ENCODE measurements at places on chromosomes 16 and 17.
A peak's percentile ranks its signal among the peaks of the same experiment; 100 is the strongest.

GRCh38 chr17:68169840-68170239 lies 78.0 kb upstream of the AMZ2 start:
- DNase-seq, result no peak

DNA sequence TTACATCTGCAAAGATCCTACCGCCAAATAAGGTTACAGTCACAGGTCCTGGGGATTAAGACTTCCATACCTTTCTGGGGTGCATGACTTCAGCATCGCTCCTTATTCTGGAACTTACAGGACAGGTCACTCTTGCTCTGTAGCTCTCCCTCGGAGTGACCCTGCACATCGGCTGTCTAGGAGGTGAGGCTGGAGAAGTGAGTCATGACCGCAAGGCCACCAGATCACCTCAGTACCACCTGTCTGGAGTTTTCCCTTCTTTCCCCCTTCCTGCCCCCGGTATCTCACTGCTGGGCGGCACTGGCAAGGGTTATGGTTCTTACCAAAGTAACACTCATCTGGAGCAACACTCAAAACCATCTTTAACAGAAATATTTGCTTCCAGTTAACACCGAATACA lies 374.8 kb downstream of the SLC39A11 start:
- DNase-seq, result no peak

DNA sequence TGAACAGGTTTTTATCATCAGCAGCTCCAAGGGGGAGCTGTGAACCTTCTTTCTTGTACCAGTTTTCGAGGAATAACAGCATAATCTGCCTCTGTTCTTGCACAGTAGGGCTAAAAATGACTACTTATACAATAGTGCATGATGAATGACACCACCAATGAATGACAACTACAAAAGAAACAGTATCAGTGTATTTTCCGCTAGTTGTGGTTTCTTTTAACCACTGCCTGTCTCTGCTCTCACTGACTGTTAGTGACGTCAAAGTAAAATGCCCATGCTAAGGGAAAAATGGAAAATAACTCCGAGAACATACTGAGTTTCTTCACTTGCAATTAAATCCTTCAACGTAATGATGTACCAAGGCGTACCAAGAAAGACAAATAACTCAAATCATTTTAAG lies 294.9 kb downstream of the MAP2K6 start:
- DNase-seq, result no peak

DNA sequence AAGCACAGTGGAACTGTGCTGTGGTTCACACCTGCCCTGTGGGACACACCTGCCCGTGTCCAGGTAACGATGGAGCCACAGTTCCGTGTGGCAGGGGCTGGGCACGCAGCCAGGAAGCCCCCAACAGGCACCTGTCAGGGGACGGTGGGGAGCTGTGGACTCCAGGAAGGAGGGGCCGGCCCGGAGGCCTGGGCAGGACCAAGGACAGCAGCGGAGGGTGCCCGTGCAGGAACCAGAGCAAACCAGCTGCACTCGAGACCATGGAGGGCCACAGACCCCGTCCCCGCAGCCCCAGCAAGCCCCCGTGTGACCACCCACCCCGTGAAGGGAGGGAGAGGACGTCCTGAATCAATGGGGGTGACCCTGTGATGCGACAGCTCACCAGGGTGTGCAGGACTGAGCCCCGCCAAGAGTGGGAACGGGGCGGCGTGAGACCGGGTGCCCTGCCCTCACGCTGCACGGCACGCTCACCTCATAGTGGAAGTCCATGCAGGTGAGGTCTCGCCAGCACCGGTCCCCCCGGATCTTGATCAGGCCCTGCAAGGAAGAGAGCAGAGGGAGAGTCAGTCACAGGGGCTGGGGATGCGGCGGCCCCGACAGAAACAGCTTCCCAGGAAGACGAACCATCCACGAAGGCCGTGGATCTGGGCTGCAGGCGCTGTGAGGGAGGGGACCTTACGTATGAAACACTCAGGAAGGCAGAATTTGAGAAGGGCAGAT lies 78.1 kb downstream of the LMF1 start:
- DNase-seq, result peak; percentile 61

GRCh38 chr17:78970834-78971755 lies 8.6 kb downstream of the LGALS3BP start:
- DNase-seq, result peak; percentile 84

- DNase-seq, result no peak
Observed at GRCh38 chr17:13334374-13334773, 267.4 kb downstream of the HS3ST3A1 start.

- no peak for DNase-seq
Observed at GRCh38 chr17:16988749-16989229, 16.9 kb upstream of the TNFRSF13B start.

DNA sequence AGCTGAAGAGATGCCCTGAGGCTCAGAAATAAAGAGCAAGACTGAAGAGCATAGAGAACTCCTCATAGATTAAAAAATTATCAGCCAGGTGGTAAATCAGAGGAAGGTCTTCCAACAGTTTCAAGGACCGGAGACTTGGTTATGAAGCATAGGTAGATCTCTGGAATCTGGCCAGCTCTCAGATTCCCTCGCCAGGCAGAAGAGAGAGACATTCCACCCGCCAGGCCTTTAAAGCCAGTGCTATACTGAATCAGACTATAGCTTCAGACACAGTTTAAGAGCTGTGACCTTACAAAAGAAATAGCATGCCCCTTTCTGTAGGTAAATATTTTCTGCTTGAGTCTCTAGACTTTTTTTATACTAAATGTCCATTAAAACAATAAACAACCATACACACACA lies 70.3 kb downstream of the NFATC3 start:
- DNase-seq, result no peak

DNA sequence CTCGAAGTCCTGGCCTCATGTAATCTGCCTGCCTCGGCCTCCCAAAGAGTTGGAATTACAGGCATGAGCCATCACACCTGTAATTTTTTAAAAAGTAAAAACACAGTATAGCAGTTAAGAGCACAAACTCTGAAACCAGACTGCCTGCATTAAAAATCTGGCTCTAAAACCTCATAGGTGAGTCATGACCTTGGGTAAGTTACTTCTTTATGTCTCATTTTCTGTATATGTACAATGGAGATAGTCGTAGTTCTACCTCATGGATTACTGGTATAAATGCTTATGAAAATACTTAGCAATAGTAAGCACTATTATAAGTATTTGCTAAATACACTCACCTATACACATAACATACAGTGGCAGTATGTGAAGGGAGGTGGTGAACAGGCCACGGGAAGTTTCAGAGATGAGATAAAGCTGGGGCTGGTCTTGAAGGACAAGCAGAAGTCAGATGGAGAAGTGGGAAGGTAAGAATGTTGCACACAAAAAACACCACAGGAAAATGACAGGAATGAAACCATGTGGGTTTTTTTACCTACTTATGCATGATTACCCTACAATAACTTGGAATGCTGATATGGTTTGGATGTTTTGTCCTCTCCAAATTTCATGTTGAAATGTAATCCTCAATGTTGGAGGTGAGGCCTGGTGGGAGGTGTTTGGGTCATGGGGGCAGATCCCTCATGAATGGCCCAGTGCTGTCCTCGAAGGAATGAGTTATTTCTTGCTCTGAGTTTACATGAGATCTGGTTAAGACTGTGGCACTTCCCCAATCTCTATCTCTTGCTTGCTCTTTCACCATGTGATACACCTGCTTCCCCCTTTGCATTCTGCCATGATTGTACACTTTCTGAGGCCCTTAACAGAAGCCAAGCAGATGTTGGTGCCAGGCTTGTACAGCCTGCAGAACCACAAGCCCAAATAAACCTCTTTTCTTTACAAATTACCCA lies 33.9 kb downstream of the ZNF652 start:
- no peak for DNase-seq

GRCh38 chr17:39547713-39548478 lies 59.8 kb downstream of the NEUROD2 start:
- peak; percentile 59 for DNase-seq

GRCh38 chr17:27770877-27771276 lies 29.5 kb downstream of the NOS2 start:
- no peak for DNase-seq

GRCh38 chr16:3876160-3876559 lies 4.4 kb downstream of the CREBBP start:
- DNase-seq, result no peak

GRCh38 chr16:85858984-85859817 lies 39.8 kb upstream of the IRF8 start:
- DNase-seq, result no peak

- DNase-seq, result no peak
Observed at GRCh38 chr16:86569701-86570447, 3.2 kb downstream of the FOXC2 start.

DNA sequence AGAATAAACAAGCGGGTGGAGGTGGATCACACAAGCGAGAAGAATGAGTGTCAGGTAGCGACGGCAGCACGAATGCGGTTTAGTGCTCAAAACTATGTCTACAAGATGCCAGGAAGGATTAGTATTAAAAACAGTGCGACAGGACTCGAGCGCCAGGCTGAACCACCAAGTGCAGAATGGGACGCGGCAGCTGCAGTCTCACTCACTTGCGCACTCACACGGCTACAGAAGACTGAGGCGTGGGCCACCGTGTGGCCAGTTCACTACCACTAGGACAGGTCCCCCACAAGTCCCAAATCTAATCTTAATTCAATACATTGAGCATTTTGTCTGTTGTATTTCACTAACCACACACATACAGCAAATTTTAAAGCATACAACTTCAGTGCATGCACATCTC lies 35.7 kb upstream of the TRAP1 start:
- no peak for DNase-seq

GRCh38 chr17:67520252-67520906 lies 143.3 kb downstream of the PITPNC1 start:
- no peak for DNase-seq

Measured in neural progenitor cell (in vitro differentiated cells).